AG04449 (cell line): ENCODE measurements at places on chromosomes 3 and 15.

- DNase-seq = no peak
Measured at GRCh38 chr15:85792912-85793590, 1.7 kb downstream of the KLHL25 start.

- DNase-seq = no peak
Measured at GRCh38 chr15:90809536-90809935, 58.9 kb upstream of the FURIN start.

- no peak for DNase-seq
Measured at GRCh38 chr3:198026620-198027019, 66.6 kb downstream of the LMLN start.

- DNase-seq = no peak
Measured at GRCh38 chr3:115715241-115715745, 92.0 kb downstream of the GAP43 start.

GRCh38 chr3:11381141-11381540, 108.9 kb downstream of the ATG7 start:
- DNase-seq = no peak

GRCh38 chr3:123292321-123293310, 90.9 kb downstream of the SEC22A start:
- no peak for DNase-seq

- DNase-seq = no peak
Measured at GRCh38 chr3:175349168-175349567, 490.0 kb downstream of the NAALADL2 start.

DNA sequence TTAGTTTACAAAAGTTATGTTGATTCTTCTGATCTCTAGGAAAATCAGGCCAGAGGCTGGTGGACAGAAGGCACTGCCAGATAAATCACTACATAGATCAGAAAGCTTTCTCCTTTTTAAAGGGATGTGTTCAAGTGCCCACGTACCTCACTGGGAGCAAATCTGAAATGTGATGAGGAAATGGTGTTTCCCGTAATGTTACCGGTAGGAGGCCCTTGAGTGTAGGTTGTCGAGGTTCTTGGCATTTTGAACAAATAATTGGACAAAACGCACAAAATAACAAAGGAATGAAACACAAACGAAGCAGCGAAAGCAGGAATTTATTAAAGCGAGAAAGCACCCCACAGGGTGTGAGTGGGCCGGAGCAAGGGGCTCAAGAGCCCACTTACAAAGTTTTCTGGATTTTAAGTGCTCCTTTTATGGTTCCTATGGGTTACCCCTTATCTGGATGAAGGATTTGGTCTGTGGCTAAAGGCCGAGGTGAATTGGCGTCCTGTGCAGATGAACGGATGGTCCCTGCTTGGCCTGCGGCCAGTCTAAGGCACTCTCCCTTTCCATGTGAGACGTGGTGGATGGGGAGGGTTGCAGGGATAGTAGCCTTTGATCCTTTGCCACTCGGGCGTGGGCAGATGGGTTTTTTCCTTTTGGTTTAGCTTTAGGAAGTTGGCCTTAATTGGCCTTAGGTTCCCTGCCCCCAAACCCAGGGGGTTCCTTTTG, 1.0 kb downstream of the SNX1 start:
- no peak for DNase-seq

DNA sequence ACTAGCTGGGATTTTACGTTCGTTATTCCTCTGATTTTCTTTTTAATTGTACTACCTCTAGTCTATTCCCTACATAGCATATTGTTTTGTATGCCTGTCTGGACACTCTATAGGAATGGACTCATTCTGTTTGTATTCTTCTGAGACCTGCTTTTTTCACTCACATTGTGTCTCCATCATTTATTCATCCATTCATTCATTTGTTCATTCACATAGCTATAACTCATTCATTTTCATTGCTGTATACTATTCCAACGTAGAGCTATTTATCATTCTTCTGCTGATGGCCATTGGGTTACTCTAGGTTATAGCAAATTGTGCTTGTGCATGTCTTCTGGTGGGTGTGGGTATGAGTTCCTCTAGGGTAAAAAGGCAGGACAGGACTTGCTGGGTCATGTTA, 74.0 kb upstream of the SLC6A6 start:
- DNase-seq = no peak

DNA sequence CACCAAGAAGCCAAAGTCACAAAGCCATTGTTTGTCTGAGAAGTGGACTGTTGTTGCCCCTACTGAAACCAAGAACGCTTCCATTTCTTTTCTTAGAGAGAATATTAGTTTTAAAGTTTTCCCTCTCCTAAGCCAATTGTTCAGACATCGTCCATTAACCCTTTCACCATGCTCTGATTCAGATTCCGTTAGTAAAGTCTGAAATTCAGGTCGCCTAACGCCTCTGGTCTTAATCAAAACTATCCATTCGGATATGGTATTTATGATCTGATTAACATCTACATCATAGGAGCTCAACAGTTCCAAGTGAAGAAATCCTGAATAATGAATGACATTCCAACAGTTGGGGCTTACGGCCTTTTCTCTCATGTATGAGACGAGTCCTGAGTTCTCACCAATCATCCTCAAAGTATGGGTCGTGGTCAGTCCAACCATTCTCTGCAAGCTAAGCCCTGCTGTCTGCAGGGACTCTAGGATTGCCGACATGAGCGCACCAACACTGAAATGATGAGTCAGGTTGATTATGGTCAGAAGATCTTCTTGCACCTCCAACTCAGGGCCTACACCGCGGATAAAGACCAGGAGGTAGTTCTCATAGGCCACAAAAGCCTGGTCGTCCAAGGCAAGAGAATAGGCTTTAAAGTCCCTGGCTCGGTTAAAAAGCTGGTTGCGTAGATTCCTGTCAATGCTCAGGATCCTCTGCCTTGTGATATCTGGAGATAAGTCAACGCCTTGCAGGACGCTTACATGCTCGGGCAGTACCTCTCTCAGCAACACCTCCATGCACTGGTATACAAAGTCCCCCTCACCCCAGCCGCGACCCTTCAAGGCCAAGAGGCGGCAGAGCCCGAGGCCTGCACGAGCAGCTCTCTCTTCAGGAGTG, 767 bp downstream of the EPM2AIP1 start:
- DNase-seq = peak; percentile 17

DNA sequence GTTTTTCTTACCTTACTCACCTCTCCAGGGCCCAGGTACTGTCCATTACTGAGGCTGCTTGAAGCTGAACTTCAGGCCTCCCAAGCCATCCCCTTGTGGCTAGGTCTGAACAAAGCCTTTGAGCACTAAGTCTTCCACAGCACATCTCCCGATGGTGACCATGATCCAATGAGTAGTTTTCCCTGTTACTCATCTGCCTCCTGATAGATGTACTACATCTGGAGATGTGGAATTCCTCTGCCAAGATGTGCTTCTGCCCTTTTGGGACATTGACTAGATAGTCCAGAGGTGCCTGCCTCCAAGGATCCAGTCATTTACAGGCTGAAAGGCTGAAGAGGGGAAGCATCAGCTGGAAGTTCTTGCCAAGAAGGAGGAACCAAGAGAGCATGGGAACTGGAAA, 28.9 kb upstream of the SLC35G2 start:
- DNase-seq = no peak

- DNase-seq = no peak
Measured at GRCh38 chr3:114498539-114499370, 204.9 kb downstream of the TIGIT start.

DNA sequence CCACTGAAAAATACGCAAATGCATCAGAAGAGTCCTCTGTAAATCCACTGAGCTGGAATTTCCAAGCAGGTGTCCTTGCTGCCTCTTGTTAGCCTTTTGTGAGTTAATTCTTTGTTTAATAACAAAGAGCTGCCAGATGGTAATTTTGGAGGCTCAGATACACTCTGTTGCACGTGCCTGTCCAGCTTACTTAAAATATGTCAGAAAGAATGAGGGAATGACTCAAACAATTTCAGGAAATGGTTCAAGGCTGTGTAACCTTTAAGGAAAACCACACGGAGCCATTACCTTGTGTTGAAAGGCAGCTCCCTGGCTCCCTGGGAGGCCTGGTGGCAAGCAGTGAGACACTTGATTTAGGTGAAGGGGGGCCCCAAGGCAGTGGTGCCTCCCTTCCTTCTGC, 302.2 kb upstream of the CTDSPL start:
- DNase-seq = no peak
